ENCODE measurements at places on chromosomes 7 and 10.

GRCh38 chr10:129472696-129473555 lies 5.9 kb downstream of the MGMT start:
- no peak for DNase-seq

DNA sequence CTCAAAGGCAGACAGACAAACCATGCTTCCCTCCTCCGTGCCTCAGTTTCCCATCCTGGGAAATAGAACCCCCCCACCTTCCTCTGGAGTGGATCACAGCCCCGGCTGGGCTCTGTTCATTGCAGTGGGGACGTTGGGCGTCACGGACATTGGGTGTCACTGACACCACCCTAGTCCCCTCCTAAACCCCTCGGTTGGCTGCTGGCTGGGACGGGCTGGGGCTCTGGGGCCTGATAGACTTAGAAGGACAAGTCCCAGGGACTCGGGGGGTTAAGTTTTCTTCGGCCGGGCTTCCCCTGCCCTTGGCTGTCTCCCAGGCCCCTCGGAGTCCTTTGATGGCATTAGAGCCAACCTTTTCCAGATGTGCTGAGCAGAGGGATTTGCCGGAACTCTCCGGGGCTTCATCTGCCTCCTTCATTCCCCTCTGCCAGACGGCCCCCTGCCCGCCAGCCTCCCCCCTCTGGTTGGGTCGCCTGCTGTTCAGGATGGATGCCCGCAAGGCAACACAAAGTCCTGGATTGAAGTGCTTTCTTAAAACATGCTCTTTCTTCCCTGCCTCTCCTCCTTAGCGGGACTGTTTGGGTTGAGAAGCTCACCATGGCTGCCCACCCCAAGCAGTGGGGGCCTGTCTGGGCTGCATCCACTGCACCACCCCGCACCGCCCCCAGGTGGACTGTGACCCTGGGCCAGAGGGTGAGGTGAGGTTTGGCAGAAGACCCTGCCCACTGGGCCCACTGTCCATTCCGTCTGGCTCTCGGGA lies 73.0 kb downstream of the COL26A1 start:
- DNase-seq = no peak

GRCh38 chr10:111206521-111206920 lies 129.7 kb downstream of the ADRA2A start:
- DNase-seq = no peak

GRCh38 chr7:27254625-27255024 lies 12.0 kb downstream of the EVX1 start:
- no peak for DNase-seq

- DNase-seq = no peak
Measured at GRCh38 chr10:4214908-4215307, 429.9 kb upstream of the KLF6 start.

GRCh38 chr7:151032936-151033863 lies 5.0 kb downstream of the ABCB8 start:
- no peak for DNase-seq

GRCh38 chr7:43876976-43877745 lies 7.8 kb upstream of the MRPS24 start:
- no peak for DNase-seq

DNA sequence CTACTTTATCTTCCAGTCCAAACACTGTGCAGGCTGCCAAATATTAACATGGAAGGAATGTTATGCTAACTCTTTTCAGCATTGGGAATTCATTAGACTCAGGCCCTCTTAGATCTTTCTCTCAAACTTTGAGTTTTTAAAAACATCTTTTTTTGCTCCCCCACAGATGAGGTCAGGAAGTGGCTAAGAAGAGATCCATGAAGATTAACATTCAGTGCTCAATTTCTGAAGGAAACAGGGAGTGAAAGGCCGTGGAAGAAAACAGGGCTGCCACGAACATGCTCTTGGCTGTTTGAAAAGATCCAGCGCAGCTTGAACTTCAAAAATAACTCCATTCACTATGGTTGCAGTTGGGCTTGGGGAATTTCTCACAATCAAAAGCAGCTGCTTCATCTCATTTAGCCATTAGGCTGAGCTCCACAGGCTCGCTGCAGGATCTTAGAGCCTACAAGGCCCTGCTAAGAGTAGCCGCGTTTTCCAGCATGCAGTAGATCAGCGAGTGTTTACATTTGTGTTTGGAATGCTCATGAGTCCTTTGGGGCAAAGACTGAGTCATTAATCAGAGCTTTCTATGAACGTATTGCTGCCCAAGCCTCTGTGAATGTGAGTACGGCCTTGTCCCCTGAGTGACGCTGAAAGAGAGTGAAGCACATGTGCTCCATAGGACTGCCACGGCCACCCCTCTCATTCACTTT lies 41.2 kb upstream of the TNS3 start:
- no peak for DNase-seq

GRCh38 chr10:2948127-2948854 lies 119.1 kb upstream of the PFKP start:
- DNase-seq = no peak

GRCh38 chr7:15489861-15490260 lies 72.0 kb downstream of the AGMO start:
- no peak for DNase-seq

Measured in CD4-positive, alpha-beta T cell treated with Interleukin-15 for 4 hours (primary cell).